Cardiac fibroblast (primary cell): ENCODE measurements at places on chromosomes 13 and 19.

- DNase-seq, result peak; percentile 85
These were observed 89.2 kb downstream of the DHRS12 start for GRCh38 chr13:51714663-51715168.

DNA sequence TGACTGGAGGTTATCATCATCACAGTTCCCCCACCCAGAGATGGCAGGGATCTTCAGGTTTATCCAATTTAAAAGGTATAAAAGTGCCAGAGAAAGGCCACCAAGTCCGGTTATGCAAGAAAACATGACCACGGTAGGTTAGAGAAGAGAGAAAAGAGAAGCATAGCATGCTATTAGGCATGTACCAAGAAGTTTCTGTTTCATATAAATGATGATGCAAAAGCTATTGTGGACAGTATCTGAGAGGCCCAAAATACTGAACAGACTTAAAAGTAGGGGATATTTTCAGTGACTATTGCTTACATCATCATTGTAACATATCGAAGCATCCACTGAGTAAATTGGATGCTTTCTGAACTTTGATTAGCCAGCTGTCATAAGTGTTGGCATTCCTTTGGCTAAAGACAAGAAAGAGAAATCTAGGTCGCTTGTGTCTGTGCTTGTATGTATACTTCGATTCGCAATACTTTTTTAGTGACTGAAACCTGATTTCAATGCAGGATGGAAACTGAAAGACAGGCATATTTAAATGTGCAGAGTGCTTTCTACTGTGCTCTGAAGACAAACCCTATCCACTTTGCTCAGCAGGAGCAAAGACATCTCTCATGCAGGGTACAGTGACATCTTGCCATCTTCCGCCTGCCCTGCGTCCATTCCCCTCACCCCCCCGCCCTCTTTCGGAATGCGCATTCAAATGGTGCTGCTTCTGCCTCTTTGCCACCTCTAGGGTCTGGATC lies 180.3 kb downstream of the SHISA2 start:
- DNase-seq, result no peak

DNA sequence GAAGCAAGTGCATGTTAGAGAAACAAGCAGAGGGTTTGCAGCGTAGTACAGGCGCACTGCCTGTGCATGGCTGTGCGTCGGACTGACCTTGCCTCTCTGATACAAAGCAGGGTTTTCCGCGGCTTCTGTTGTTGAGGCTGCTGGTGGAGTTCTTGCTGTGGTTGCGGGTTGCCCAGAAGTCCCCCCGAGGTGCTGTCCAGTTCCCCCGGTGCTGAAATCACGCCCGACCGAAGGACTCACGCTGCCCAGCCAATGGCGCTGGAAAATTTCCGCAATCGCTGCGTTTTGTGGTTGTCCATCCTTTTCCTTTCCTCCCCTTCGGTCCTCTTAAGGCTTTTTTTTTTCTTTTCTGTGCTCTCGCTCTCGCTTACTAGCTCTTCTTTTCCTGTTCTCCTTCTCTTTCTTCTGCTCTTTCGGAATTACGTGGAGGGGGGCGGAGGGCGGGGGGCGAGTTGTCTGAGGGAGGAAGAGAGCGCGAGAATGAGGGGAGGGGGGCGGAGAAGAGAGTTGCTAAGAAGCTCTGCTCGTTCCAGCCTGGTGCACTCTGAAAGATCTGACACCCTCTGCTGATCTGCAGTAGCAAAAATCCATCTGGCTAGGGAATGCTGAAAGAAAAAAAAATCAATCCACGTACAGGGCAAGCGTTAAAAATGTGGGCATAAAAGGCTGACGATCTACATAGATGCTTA lies at the start of gene SLITRK1:
TSS of gene SLITRK1 (minus strand) at position 558 of the 689 bp plus-strand sequence. CDS start 967 bp downstream, outside the sequence.
- peak; percentile 50 for DNase-seq

DNA sequence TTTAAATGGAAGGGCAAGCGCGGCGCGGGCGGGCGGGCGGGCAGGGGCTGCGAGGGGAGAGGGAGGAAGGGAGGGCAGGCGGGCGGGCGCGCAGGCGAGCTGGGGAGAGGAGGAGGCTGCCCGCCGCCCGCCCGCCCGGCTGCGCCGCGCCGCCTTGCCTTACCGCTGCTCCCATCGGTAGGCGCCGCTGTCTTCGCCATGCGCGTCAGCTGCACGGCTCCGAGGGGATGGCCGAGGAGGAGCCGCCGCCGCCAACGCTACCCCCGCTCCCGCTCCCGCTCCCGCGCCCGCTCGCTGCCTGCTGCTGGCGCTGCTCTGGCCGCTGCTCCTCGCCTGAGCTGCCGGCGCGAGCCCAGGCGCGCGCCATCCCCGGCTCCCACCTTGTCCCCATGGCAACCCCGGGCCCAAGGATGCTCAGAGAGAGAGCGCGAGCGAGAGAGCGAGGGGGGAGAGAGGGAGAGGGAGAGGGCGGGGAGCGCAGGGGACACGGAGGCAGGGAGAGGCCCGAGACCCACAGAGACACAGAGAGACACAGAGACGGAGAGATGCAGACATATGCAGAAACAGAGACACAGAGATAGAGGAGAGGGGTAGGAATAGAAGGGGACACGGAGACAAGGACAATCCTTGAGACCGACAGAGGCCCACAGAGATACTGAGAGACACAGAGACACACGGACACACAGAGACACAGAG lies 40.3 kb downstream of the DEDD2 start:
- peak; percentile 74 for DNase-seq

DNA sequence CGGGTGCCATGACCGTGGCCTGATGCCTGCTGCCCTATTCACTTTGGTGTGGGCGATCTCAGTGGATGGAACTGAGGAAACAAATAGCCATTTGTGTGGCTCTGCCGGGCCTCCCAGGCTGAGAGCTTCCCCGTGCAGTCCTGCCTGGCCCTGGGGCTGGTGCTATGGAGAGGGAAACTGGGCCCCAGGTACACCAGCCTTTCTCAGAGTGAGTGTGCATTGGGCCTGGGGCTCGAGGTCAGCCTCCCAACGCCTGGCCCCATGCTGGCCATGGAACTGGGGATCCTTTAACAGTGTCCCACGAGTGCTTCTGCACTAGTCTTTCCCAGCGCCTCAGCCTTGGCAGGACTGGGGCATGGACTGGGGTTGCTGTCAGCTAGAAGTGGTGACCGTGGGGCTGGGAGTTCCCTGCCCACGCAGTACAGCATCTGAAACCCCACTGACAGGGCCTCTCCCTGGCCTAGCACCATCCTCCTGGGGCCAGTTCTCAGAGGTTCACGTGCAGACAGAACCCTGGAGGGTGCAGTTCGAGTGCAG lies 10.5 kb downstream of the PLEKHF1 start:
- no peak for DNase-seq

GRCh38 chr13:51777921-51778320 lies 26.0 kb downstream of the DHRS12 start:
- DNase-seq, result no peak

DNA sequence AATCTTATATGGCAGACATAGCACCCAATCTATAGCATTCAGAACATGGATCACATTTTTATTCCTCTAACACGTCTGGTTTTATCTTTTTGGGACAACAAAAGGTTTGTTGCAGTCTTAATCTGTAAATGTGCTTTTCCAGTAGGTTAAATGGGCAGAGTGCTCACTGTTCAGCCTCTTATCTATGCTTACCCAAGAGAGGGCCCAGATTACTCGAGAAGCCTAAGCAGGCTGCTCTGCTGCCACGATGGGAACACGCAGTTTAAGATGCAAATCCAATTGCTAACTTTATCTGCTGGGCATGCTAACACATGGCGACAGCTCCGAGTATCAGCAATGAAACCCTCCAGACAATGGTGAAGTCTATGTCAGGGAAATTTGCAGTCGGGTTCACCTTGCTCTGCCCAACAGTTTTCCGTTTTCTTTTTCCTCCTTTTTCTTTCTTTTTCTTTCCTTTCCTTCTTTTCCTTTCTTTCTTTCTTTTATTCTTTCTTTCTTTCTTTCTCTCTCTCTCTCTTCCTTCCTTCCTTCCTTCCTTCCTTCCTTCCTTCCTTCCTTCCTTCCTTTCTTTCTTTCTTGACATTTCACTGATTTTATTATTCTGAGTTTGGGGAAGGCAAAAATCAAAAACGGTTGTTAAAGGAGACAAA lies 115.3 kb downstream of the RBM26 start:
- peak; percentile 13 for DNase-seq

- no peak for DNase-seq
These were observed 3.5 kb downstream of the FFAR2 start for GRCh38 chr19:35451338-35452096.

DNA sequence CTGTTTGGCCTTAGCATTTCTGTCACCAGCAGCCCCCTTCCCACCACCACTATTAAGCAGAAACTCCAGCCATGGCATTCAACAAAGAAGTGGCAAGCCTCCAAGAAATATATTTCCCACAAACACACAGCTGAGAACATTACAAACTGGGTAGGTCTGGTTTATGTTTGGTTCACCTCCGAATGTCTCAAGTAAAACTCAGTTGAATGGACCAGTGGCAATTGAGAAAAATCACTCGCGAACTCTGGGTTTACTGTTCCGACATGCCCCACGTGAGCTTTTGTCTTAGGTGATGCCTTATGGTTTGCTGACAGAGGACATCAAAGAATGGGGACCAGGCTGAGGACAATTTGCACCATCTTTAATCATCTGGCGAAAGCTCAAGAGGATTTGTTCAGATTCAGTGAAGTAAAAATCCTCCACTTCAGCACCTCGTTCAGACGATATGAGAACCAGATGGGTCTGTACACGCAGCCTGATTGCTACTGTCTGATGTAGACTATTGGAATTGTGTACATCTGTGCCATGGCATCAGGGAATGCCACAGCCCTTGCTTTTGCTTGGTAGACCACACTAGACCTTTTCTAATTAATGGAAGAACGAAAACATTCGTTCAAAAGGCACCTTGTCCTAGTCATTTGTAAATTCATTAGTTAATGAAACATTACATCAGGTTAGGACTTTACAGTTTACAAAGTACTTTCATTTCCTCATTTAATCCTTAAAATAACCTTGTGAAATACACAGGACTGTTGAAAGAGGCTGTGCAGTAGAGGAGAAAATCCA lies 59.4 kb downstream of the SLC10A2 start:
- DNase-seq, result no peak

GRCh38 chr19:30856786-30857185 lies 484.6 kb downstream of the ZNF536 start:
- no peak for DNase-seq

- DNase-seq, result peak; percentile 90
These were observed 22.9 kb downstream of the LRCH1 start for GRCh38 chr13:46575818-46576221.
